ENCODE measurements at places on chromosomes 1 and 21.
A peak's percentile ranks its signal among the peaks of the same experiment; 100 is the strongest.

DNA sequence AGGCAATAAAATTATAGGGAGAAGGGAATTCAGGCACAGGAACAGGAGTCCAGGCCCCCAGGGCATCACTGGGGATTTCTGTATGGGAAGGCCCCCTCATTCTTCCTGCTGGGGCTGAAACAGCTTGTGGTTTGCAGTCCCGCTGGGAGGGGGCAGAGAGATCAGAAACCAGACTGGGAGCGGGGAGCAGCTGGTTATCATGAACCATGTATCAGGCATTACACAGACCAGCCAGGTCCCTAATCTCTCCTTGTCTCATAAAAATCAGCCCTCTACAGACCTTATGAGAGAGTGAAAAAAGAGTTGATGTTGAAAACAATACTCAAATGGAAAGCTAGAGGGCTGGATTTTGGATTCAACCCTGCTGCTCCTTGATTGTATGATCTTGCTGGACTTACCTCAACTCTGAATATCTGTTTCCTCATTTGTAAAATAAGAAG is 93.4 kb upstream of the F3 start:
- no peak for DNase-seq

DNA sequence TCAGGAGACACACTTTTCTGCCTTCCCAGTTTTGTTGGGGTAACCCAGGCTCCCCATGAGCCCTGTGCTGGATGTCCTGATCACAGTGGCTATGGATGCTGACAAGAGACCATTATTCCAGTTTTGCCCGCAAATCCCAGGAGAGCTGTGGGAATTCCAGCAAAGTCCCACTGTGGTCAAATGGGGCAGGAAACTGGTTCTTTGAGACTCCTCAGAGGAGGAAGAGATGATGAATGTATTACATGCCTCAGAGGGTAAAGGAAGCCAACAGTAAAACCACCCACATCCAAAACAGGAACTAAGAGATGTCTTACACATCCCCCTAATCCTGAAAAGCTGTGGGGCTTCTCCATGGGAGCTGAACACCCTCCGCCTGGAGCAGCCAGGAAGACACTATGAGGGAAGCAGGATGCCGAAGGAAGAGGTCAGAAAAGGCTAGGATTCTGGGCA is 12.8 kb upstream of the MPZL1 start:
- no peak for DNase-seq

DNA sequence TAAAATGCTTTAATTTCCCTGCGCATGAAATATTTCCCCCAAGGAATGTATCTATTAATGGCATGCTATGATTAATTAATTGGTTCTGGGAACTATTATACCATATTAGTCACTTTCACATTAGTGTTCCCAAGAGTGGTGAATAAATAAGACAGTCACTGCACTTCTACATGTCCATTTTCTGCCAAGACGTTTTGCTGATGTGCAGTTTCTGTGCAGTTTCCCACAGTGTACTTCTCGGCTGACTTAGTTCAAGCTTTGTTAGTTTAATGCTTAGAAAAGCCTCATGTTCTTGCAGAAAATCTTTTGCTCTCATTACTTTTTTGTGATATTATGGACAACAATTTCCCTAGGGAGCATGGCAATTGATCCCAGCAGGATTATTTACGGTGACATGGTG is 1014.5 kb downstream of the BRINP3 start:
- no peak for DNase-seq

DNA sequence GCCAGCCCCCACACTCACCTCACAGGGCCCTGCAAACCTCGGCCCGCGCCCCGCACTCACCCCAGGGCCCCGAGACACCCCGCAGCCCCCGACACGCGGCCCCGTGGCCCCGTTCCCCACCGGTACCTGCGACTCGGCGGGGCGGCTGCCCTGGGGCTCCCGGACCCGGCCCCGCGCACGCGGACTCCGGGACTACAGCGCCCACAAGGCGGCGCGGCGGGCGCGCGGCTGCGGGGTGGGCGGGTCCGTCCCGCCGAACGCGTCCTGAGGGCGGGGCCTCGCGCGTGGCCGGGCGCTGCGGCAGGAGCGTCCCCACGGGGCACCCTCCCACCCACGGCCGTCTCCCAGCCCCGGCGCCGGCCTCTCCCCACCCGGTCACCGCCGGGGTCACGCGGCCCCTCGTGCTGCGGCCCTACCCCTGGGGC is at the start of gene SLC19A1:
SLC19A1 (minus strand) TSS at position 199 of the 425 bp plus-strand sequence. CDS start 4,481 bp downstream, outside the sequence.
- DNase-seq = peak; percentile 53

- peak; percentile 93 for DNase-seq
Observed at GRCh38 chr1:212414328-212415106, at the start of gene PACC1. TSS of gene PACC1 (minus strand) at chr1:212414886. CDS start at chr1:212414757, 129 bp downstream.

GRCh38 chr1:68723791-68724190 is 226.9 kb upstream of the DEPDC1 start:
- no peak for DNase-seq

GRCh38 chr1:232136136-232136535 is 493.8 kb downstream of the SIPA1L2 start:
- no peak for DNase-seq

- DNase-seq = no peak
Observed at GRCh38 chr1:56483104-56483503, 96.3 kb downstream of the PLPP3 start.

DNA sequence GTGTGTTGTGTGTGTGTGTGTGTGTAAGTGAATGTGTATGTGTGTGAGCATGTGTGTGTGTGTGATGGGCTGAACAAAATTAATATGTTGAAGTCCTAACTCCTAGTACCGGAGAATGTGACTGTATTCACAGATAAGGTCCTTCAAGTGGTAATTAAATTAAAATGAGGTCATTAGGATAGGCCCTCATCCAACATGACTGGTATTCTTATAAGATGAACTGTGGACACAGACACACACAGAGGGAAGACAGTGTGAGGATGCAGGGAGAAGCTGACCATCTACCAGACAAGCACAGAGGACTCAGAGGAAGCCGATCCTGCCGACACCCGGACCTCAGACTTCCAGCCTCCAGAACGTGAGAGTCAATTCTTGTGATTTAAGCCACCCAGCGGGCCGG is 91.2 kb upstream of the PGBD5 start:
- no peak for DNase-seq

DNA sequence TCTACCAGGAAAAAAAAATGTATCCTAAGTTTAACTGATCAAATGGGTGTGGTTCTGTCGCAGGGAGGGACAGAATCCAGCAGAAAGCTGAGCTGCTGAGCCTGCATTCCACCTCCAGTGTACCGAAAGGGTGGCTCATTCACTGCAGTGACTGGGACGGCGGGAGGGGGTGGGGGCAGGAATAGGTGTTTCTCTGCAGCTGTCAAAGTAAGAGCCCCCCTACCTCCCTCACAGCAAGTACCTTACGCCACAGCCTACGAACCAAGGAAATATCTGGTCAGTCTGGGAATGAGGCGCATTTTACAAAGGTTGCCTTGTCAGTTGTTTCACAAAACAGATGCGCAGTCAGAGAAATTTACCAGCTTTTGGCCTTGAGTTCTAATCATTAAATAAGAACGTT is 1.7 kb downstream of the S100B start:
- no peak for DNase-seq

GRCh38 chr21:34590520-34590919 is 24.4 kb downstream of the RCAN1 start:
- DNase-seq = no peak

DNA sequence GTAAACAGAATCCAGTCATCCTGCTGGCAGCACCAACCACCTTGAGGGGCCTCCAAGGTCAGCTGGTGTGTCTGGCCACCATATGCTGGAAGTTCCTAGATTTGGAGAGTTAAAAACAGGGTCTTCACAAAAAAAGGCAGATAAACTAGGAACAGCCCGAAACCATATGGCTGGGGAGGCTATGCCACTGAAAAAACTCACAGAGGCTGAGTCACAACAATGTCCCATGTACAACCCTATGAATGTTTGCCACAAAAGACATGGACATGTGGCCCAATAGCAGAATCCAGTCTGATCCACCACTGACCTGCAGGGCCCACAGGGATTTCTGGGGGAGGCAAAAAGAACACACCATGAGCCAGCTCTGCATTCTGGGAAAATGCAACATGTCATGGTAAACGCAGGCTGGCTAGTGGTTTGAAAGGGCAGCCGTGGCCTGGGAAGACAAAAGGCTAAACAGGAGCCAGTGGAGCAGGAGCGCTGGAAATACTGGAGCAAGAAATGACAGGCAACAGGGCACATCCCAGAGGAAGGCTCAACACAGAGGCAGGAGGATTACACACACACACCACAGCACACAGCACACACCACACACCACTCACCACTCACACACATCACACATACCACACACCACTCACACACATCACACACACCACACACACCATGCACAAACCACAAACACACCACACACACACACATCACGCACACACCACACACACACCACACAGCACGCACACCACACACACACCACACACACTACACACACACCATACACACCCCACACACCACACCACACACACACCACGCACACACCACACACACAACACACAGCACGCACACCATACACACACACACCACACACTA is 55.4 kb downstream of the HSF2BP start:
- no peak for DNase-seq

DNA sequence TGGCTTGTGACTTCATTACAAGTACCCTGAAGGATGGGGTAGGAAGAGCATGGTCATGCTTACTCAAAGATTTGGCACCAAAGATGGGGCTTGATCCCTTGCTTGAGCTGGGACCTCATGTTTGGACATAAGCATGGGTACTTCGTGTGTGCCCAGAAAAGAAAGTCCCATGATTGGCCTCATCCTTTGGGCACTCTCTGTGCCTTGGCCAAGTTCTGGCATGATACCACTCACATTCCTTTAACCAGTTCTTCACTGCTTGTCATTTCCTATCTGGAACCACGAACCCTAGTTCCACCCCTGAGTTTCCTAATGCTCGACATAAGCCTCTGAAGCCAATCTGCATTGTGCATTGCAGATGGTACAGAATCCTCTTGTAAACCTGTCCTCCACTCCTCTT is 107.0 kb downstream of the NAV1 start:
- no peak for DNase-seq

DNA sequence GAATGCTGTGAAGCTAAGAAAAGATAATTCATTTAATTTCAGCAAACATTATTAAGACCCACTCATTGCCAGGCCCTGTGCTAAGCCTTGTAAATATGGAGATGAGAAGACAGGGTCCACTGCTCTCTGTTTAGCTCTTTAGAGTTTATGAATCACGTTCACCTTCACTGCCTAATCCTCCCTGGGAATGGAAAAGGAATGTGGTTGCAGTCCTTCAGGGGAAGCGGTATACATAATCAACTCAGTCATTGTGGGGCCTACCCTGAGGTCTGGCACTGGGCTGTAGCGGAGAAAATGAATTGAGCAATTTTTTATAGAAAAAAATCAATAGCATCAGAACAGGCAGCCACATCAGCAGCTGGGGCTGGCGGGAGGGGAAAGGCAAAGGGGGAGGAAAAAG is 412.1 kb upstream of the NFIA start:
- DNase-seq = no peak

- no peak for DNase-seq
Observed at GRCh38 chr1:68820151-68820550, 323.3 kb upstream of the DEPDC1 start.

GRCh38 chr1:151055581-151055980 is 3.8 kb downstream of the CDC42SE1 start:
- no peak for DNase-seq

DNA sequence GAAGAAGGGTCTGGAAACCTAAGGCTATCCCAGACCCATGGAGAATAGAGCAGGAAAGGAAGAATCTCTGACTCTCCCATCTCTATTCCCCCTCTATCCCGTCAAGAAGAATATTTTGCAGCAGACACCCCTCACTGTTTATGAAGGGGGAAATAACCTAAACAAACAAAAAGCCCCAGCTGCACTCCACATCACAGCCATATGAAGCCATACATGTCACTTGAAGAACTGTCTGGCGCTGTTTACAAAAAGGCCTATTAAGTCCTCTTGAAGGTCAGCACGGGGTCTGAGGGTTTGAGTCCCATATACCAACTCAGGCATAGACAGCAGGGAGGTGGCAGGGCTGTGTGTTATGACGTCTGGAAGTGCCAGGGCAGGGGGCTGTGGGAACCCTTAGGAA is 31.4 kb downstream of the TRABD2B start:
- DNase-seq = no peak

DNA sequence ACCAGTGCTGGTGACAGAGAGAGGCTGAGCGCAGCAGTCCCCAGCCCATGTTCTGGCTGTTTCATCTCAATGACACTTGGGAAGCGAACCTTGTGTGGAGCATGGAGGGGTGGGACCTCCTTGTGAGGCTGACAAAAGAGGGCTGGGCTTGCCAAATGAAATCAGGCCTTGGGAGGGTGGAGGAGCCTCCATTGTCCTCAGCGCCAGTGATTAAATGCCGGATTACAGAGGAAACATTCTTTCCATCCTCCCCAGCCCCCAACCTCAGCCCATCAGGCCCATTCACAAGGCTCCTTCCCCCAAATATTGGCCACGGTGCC is 63.3 kb upstream of the PAXBP1 start:
- no peak for DNase-seq

DNA sequence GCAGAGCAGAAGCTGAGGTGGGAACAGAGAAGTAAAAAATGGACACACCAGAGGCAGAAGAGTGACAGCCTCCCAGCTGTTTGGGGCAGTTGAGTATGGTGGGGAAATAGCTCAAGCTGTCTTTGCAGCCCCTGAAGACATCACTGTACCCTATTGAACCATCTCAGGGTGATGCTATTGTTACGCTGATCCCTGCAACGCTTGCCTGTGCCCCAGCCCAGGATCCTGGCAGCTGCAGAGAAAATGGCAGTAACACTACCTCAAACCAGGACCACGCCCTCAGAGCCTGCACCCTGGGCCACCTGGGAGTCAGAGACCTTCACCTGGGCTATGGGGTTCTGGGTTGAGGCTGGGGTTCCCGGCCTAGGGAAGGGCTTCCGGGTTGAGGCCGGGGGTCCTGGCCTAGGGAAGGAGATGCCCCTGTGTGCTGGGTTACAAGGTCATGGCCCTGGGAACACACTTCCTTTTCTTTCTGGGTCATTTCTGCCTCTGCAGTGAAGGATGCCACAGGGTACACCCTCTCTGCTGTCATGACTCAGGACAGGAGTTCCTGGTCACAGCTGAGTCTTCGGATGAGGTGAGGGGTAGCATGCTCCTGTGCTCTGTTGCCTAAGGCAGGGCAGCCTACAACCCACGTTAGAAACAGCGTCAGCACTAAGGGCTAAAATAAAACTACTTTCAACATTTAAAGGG is 11.6 kb downstream of the BSND start:
- no peak for DNase-seq

GRCh38 chr21:38987633-38988508 is 182.1 kb downstream of the ETS2 start:
- DNase-seq = no peak

GRCh38 chr1:210850556-210850955 is 283.4 kb downstream of the KCNH1 start:
- no peak for DNase-seq

- no peak for DNase-seq
Observed at GRCh38 chr1:61931587-61932279, 189.5 kb downstream of the PATJ start.

GRCh38 chr1:22650089-22650693 is 2.8 kb upstream of the C1QB start:
- DNase-seq = no peak

GRCh38 chr1:53986458-53986857 is 31.5 kb downstream of the LDLRAD1 start:
- DNase-seq = no peak
